ENCODE measurements at places on chromosomes 12 and 14. TPM values are rescaled to one million over a fixed set of nuclear protein-coding genes. Genes with fewer than 3 reads are reported as not detected.
A peak's percentile ranks its signal among the peaks of the same experiment; 100 is the strongest.

DNA sequence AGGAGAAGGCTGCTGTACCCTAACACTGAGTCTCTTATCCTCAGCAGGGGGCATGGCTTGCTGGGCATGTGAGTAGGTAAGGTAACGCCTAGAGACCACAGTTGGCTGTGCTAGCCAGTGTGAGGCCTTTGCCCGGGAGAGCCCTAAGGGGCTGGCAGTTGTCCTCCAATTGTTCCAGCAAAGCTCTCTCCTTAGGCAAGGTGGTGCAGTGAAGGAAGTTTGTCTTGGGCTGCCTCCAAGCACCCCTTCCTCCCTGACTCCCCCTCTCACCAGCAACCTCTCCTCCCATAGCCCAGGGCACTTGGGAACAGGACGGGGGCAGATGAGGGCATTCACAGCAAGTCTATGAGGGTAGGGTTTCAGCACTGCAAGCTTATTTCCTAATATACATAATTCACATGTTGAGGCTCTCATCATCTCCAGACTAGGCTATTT, 23.0 kb downstream of the LACRT start:
- DNase-seq, result no peak

KCNC2 gene
- polyA plus RNA-seq, result not detected

DNA sequence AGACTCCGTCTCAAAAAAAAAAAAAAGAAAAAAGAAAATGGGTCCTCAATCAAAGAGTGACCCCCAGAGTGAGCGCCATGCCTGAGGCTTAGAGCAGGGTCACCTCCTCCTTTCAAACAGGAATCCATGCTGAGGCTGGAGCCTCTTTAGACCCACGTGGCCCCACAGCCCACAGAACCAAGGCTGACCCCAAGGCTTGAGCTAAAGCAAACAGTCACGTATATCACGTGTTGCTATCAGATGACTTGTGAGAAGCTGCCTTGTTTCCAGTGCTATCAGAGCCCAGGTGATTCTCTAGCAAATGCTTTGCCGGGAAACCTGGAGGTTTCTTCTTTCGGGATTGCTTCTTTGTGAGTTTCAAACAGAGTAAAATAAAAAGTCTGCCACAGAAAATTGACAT, 31.7 kb upstream of the DYNC1H1 start:
- DNase-seq, result peak; percentile 53

MANSC4 gene
- not detected for polyA plus RNA-seq

GRCh38 chr14:105155071-105155651, 13.4 kb downstream of the JAG2 start:
- DNase-seq, result peak; percentile 66

- no peak for DNase-seq
Observed at GRCh38 chr14:98689951-98690350, 582.0 kb downstream of the BCL11B start.

HCFC2 gene
- 6.0 TPM for polyA plus RNA-seq

GRCh38 chr14:89415159-89415558, 1.9 kb downstream of the FOXN3 start:
- no peak for DNase-seq

CCDC196 gene
- not detected for polyA plus RNA-seq

ANKS1B gene
- 1.7 TPM for polyA plus RNA-seq

DNA sequence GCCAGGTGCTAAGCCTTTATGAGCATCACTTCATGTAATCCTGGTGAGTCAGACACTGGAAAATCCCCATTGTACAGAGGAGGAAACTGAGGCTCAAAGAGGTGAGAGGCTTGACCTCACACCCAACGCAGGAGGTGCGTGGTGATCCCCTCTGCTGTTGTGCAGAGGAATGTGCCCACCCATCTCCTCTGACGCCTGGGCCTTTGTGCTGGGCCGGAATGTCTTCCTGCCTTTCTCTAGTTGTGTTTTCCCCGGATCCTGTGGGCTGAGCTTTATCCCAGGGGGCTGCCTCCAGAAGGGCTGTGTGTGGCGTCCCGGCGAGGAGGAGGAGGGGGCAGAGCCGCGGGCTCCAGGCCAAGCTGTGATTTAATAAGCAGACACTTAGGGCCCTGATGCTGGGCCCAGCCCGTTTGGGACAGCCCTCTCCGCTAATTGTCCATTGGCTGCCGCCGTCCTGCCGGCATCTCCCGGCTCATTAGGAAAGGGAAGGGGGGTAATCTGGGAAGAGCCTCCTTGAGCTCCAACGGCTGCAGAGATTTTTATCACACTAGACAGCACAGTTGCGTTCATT, 653.6 kb downstream of the MED13L start:
- DNase-seq, result peak; percentile 56

GRCh38 chr12:71195338-71195896, 37.6 kb upstream of the TSPAN8 start:
- no peak for DNase-seq

DNA sequence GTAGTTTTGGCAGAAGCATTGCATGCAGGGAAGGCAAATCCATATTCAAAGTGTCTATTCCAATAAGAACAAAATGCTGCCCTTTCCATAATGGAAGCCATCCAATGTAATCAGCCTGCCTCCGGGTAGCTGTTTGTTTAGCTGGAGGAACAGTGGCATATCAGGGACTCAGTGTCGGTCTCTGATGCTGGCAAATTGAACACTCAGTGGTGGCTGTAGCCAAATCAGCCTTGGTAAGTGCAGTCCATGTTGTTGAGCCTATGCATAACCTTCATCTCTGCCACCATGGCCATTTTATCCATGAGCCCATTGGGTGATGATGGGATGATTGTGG, 147.8 kb upstream of the MAX start:
- no peak for DNase-seq

PROX2 gene
- not detected for polyA plus RNA-seq

- no peak for DNase-seq
Observed at GRCh38 chr14:23669441-23669840, 33.3 kb downstream of the DHRS2 start.

DNA sequence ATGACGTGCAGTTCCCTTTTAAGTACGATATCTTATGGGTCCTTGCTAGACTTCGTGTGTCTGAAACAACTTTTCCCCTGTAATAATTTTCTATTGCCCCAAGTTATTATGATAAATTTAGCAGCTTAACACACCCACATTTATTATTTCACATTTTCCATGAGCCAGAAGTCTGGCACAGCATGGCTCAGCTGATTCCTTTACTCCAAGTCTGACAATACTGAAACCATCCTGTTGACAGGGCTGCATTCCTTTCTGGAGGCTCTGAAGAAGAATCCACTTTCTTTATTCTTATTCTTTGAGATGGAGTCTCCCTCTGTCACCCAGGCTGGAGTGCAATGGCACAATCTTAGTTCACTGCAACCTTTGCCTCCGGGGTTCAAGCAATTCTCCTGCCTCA, 80.9 kb downstream of the DENND5B start:
- DNase-seq, result no peak

GRCh38 chr12:104508752-104509446, 52.2 kb downstream of the CHST11 start:
- no peak for DNase-seq

DNA sequence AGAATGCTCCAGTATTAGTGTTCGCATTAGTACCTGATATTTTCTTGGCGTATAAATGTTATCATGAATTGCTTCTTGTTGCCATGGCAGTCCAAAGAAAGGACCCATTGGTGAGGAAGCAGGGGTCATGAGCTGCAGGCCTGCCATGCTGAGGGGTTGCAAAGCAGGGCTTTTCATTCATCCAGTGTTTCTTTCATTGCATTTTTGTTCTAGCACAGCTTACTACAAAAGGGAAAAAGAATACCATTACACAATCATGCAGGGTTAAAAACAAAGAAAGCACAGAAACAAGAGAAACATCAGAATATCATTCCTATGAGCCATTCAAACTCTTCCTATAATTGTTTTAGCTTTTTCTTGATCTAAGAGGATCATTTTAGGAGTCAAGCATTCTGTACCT, 24.0 kb downstream of the DICER1 start:
- no peak for DNase-seq

OS9 gene
- polyA plus RNA-seq, result 256 TPM

GRCh38 chr14:101997429-101998336, 33.3 kb downstream of the DYNC1H1 start:
- DNase-seq, result no peak

B4GALNT3 gene
- 11.3 TPM for polyA plus RNA-seq

- no peak for DNase-seq
Observed at GRCh38 chr12:21526721-21527345, 737 bp downstream of the SPX start.

GRCh38 chr14:22547313-22547947, 41.6 kb downstream of the DAD1 start:
- DNase-seq, result no peak

CRACR2A gene
- polyA plus RNA-seq, result 0.22 TPM

MYBPC1 gene
- not detected for polyA plus RNA-seq

GRCh38 chr12:51973560-51973959, 22.1 kb downstream of the ACVR1B start:
- DNase-seq, result no peak

GRCh38 chr12:6540181-6540877, 6.0 kb downstream of the GAPDH start:
- peak; percentile 93 for DNase-seq

- DNase-seq, result peak; percentile 17
Observed at GRCh38 chr14:85444635-85445034, 85.3 kb upstream of the FLRT2 start.

PZP gene
- polyA plus RNA-seq, result not detected

LYZ gene
- 7.1 TPM for polyA plus RNA-seq

PTPRR gene
- 0.86 TPM for polyA plus RNA-seq

GRCh38 chr12:1564067-1564466, 30.3 kb downstream of the FBXL14 start:
- no peak for DNase-seq

DNA sequence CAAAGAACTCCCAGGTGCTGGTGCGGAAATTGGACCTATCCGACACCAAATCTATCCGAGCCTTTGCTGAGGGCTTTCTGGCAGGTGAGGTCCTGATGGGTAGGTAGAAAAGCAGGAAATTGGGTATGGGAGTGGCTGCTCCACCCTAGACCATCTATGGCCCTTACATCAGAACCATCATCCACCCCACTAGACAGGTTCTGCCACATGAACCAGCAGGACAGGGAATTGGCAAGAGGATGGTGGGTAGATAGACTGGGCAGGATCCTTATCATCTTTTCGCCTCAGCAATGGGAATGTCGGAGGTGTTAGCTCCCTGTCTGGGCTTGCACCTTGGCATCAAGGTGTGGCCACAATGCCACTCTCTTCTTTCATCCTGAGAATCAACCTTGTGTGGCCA, 23.5 kb downstream of the RDH12 start:
- no peak for DNase-seq

DNA sequence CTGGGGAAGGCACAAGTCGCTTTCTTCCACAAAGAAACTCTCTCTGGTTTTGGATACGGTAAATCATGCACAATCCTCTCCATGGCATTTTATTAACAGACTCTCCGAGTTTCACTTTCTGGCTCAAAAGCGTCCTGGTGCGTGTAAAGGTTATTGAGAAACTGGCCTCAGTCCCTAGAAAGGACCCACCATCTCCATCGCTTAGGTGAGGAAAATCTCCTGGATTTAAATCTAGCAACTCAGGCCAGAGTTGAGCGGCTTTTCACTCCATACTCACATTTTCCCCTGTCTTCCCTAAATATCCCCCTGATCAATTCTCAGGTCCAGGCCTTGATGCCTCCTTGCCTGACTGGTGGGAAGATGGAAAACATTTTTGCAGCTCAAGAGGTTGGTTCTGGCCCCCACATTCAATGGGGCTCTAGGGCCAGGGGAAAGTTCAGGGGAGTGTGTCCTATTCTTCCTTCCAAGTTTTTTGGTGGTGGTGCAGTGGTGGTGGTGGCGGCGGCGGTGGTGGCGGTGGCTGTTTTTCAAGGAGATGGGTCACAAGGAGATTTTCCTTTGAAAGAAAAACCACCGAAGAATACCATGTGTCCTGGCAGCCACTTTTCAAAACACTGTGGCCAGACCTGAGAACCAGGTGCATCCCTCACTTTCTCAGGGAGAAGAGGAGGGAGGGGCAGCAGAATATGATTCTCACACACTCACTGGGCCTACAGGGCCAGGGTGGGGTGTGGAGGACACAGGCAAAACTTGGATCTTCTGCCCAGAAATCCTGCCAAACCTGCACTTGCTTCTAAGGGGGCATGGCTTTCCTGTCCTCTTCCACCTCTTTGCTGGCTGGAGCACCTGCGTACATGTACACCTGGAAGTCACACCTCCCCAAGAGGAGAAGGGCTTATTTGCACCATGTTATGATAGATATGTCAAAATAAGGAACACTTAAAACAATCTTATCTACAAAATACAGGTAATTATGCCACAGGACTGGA, 46.7 kb upstream of the PNMA1 start:
- DNase-seq, result peak; percentile 45

C14orf39 gene
- not detected for polyA plus RNA-seq

DNA sequence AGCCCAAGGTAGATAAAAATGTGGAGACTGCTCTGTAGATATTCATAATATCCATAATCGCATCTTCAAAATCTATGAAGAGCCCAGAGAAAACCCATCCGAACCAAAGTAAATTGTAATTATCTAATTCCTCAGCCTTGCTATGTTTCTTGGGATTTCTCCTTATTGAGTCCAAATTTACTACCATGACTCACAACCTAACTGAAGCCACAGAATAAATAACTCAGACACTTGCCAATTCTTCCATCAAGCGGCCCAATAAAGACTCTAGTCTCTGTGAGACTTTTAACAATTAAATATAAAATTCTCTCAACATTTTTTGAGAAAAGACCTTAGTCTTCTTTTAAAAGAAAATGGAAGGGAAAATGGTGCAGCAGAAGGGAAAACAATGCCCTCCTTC, 409.8 kb downstream of the DAD1 start:
- no peak for DNase-seq

GRCh38 chr12:28308891-28309290, 118.6 kb downstream of the CCDC91 start:
- DNase-seq, result no peak

SALL2 gene
- 5.5 TPM for polyA plus RNA-seq

SLC16A7 gene
- 6.4 TPM for polyA plus RNA-seq

GRCh38 chr14:94213021-94213420, 38.9 kb downstream of the PPP4R4 start:
- DNase-seq, result no peak

- no peak for DNase-seq
Observed at GRCh38 chr14:52678591-52678990, 16.8 kb downstream of the ERO1A start.

GRCh38 chr12:3496957-3497356, 6.0 kb downstream of the PRMT8 start:
- DNase-seq, result peak; percentile 22

- DNase-seq, result no peak
Observed at GRCh38 chr12:48947727-48948126, 9.6 kb downstream of the ARF3 start.

GDF11 gene
- 3.4 TPM for polyA plus RNA-seq

- peak; percentile 30 for DNase-seq
Observed at GRCh38 chr12:124604264-124604680, 36.9 kb upstream of the NCOR2 start.

DNA sequence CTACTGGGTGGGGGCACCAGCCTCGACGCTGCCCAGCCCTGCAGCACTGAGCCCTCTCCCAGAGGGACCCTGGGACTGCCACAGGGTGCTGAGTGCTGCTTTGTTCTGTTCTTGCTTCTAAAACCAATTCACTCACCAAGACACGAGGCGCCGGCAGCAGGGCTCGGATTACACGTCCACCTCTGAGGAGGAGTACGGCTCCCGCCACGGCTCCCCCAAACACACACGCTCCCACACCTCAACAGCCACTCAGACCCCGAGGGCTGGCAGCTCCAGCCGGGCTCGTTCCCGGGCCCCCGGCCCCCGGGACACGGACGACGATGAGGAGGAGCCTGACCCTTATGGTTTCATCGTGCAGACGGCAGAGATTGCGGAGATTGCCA, 24.3 kb downstream of the CEP170B start:
- DNase-seq, result peak; percentile 44

All from kidney (tissue), 22 donors.